ENCODE measurements at places on chromosomes 1 and 21.

GRCh38 chr1:209388358-209388757 lies 195.2 kb upstream of the CAMK1G start:
- DNase-seq: no peak

DNA sequence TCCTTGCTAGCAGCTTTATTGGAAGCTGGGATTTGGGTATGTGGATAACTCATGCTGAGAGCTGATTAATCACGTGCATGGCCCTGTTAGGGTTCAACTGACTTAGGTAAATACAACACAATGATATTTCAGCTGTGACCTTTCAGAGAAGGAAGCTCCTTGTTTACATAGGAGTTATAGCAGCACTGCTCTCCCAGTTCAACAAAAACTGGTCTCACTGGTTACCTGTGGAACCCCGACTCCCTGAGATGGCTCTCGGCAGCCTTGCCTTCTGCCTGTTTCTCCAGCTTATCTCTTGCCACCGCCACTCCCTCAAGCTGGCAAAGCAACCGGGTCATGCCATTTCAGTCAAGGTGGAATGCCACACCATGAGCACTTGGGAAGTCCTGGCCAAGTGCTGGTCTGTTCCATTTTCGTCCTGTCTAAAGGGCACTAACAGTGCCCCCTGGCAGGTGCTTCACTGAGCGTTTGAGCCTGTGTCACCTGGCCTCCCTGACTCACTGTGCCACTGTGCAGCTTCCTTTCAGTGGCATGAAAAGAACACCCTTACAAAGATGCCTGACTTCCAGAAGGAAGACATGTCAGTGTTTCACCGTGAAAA lies 31.6 kb downstream of the DOP1B start:
- DNase-seq: peak; percentile 87

- DNase-seq: no peak
Measured at GRCh38 chr1:15680131-15680530, 4.0 kb upstream of the PLEKHM2 start.

GRCh38 chr1:23964790-23965740 lies 5.4 kb downstream of the PNRC2 start:
- DNase-seq: no peak

DNA sequence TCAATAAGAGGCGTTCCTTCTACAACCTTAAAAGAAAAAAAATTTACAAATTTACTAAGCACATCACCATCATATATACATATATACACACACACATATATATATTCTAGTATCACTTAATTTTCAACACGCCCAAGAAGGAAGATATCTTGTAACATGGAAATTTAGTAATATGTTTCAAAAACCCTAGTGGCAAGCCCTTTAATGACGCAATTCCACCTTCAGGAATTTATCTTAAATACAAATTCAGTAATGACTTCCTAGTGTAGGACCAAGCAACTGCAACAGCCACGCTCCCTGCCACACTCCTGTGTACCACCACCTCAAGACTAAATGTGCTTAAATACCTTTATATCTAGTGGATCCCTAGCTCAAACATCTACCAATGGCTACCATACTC lies 12.5 kb downstream of the LBR start:
- no peak for DNase-seq

- DNase-seq: no peak
Measured at GRCh38 chr1:2961661-2962060, 59.6 kb upstream of the ACTRT2 start.

- DNase-seq: no peak
Measured at GRCh38 chr21:42887326-42887725, 5.8 kb upstream of the NDUFV3 start.

- DNase-seq: no peak
Measured at GRCh38 chr1:168693872-168694238, 35.2 kb downstream of the DPT start.

- peak; percentile 35 for DNase-seq
Measured at GRCh38 chr1:58155418-58156123, 391.0 kb downstream of the OMA1 start.

GRCh38 chr1:227424953-227425352 lies 106.7 kb upstream of the CDC42BPA start:
- no peak for DNase-seq

GRCh38 chr1:47681735-47682134 lies 243.9 kb downstream of the FOXD2 start:
- no peak for DNase-seq

DNA sequence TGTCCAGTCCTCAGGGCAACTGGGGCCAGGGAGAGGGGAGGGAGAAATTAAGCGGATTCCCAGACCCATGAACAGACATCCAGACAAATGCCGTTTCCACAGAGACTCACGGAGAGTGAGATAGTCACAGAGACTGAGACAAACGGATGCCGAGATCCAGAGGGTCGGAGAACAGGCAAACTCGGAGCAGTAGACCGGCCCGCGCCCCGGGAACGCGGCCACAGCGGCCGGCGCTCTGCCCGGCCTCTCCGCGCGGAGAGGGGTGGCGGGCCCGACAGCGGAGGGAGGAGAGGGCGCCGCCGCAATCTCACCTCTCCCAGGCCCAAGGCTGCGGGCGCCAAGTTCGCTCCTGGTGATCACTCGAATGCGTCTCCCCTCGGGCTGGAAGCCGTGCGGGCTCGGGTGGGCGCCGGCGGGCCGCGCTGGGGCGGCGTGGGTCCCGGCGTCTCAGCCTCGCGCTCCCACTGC lies 831 bp upstream of the FOXD2 start:
- no peak for DNase-seq

DNA sequence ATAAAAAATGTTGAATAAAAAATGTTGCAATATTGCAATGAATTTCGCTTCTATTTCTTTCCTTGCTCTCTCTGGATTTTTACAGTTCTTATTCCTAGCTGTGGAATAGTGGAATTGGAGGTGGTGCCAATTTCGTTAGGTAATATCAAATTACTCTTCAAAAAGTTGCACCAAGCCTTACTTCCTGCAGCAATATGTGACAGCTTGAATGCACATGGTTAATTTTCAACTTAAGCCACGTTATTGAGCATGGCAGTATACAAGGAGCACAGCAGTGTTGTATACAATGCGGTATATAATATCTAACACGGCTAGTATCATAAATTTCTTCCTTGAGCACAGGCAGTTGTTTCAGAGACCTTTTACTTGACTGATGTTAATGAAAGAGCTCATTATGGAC lies 152.5 kb downstream of the NOS1AP start:
- DNase-seq: no peak

DNA sequence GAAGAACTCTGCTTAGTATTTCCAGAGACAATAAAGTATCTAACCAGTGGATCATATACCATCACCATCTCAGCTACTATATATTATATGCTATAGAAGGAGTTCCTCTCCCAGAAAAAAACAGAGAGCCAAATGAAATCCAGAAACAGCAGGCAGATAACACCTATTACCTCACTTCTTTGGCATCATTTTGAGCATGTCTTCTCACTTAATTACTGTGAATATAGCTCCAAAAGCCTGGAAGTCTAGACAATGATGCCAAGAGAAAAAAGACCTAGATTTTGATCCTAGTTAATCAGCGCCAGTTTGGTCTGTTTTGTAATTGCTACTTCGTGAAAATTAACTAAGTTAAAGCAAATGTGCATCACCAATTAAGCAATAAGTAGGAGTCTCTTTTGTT lies 131.3 kb downstream of the EIF4G3 start:
- no peak for DNase-seq

DNA sequence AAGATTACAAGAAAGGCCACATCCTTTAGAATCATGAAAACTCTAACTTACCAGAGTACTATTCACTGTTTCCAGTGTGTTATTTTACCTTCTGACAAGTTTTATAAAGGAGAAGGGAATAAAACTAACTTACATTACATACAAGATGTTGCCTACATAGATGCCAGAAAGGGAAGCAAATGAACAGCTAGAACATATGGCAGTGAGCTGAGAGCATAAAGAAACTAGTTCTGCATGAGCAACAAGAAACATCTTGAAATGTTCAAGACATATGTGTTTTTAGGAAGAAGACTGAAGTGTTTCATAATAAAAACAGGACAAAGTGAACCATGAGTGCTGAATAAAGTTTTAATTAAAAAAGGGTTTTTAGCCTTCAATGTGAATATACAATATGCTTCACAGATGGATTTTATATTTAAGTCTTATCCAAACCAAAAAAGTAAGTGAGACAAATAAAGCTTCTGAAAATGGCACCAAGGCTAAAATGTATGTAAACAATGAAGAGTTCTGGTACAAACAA lies 39.4 kb downstream of the SLC5A9 start:
- no peak for DNase-seq

GRCh38 chr1:59083946-59084865 lies 212.7 kb upstream of the FGGY start:
- DNase-seq: no peak

DNA sequence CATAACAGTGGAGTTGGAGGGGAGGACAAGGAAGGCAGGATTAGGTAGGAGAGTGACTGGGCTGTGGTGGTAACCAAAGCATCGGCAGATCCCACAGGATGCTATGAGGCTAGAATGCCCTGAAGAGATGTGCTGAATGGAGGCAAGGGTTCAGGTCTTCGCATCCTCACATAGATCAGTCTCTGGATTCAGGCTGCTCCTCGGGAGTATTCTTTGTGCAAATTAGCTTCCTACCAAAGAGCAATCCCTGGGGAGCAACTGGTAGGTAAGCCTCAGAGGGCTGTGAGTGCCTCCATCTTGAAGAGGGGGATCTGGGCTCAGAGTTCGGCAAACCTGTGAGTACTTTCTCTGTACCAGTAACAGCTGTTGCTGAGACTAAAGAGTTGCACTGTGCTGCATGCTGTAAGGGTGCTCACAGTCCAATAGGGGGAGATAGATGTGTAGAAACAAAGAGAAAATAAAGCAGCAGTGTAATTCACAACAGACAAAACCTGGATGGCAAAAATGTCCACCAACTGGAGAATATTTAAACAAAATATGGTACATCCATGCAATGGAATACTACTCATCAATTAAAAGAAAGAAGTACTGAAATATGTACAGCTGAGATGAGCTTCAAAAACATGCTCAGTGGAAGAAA lies 322.4 kb upstream of the DEPDC1 start:
- peak; percentile 53 for DNase-seq

DNA sequence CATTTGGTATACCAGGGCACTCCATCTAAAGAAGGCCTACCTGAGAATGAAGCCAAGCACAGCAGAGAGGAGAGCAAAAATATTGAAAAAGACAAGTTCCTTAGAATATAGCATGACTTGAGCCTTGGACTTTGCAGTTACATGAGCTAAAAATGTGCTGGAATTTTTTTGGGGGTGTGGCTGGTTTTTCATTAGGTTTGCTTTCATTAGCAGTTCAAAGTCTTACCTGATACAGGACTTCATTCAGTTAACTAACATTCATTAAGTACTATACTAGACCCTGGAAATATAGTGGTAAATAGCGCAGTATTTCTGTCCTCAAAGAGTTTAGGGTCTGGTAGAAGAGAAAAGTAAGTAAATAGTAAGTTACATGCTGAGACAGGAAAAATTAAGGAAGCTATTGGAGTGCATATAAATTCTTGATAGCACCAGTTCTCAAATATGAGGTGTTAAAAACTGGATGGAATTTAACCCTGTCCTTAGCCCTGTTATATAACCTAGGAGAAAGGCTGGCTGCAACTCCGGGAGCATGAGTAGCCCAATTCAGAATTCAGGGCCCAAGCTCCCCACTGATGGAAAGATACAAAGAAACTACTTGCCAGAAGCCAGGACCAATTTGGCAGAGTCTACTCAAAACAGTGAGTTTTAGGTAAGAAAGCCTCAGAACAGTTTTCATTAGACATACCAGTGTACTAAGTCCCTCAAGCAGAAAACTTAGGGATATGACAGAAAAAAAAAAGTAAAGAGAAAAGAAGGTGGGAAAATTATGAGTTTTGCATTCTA lies 3.1 kb upstream of the DOCK7 start:
- no peak for DNase-seq

GRCh38 chr1:67227196-67227595 lies 60.9 kb downstream of the IL23R start:
- DNase-seq: no peak

DNA sequence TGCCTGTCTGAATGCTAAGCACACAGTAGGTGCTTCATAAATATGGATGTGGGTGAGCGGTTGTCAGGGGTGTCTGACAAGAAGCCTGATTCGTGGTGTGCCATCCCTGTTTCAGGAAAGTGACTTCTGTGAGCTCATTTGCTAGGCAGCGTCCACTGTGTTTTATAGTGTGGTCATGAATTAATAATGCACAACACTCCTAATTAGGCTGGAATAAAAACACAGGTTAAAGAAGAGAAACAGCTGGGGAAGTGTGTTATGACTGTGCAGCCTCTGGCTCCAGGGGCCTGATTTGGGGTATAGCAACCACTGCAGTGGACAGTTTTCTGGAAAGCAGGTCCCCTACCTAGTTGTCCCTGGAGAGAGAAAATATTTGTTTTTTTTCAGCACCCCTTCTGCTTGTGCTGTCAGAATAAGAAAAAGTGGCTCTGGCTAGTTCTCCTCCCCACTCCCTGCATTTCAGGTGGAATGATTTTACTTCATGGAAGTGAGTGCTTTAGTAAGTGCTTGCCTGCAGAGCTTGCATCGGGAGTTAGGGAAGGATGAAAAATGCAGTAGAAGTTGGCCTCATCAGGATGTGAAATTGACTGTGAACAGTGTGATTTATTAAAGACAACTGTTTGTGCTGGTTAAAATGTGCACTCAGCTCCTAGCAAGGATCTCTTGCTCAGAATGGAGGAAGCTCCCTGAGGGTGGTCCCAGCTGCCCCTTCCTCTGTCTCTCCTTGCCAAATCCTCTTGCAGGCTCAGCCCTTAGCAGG lies 333.8 kb downstream of the HHAT start:
- DNase-seq: no peak

- no peak for DNase-seq
Measured at GRCh38 chr1:99004254-99004860, 304 bp downstream of the PLPPR5 start.

DNA sequence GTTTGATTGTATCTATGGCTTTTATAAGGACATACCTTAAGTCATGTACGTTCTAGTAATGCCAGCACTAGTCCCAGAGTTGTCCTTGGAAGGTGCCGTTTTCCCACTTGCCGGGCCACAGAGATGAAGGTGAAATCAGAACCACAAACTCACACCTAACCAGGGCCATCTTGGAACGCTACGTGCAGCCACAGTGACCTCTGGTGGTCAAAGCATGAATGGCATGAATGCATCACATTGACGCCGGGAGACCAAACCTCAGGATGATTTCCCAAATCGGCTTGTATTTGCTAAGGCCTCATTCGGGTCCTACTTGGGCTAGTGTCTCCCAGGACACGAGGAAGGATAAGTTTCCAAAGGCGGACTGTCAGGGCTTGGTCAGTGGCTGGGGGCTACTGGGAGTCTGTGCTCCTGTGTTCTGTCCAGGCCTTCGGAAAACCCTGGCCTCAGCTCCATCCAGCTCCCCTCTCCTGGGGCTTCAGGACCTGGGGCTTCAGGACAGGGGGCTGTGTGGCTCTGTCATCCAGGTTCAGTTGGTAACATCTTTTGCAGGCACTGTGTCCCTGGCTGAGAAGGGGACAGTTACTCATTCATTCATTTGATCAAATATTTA lies 260.5 kb downstream of the PRDM2 start:
- DNase-seq: peak; percentile 38

- no peak for DNase-seq
Measured at GRCh38 chr1:228752675-228753265, 17.5 kb downstream of the RHOU start.

DNA sequence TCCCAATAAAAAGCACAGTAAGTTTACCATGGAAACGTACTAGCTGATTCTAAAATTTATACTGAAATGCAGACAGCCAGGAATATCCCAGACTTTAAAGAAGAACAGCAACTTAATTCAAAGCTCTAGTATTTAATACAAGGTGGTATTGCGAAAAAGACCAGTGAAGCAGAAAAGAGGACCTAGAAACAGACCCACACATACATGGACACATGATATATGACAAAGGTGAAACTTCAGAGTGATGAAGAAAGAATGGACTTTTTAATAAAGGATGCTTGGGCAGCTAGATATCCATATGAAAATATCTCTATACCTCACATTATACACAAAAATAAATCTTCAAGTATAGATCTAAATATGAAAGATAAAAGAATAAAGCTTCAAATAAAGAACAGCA lies 62.6 kb downstream of the COP1 start:
- DNase-seq: no peak

Data from SHP77 (cell line).